Bronchial epithelial cell (primary cell): ENCODE measurements at places on chromosomes 11 and 22.

DNA sequence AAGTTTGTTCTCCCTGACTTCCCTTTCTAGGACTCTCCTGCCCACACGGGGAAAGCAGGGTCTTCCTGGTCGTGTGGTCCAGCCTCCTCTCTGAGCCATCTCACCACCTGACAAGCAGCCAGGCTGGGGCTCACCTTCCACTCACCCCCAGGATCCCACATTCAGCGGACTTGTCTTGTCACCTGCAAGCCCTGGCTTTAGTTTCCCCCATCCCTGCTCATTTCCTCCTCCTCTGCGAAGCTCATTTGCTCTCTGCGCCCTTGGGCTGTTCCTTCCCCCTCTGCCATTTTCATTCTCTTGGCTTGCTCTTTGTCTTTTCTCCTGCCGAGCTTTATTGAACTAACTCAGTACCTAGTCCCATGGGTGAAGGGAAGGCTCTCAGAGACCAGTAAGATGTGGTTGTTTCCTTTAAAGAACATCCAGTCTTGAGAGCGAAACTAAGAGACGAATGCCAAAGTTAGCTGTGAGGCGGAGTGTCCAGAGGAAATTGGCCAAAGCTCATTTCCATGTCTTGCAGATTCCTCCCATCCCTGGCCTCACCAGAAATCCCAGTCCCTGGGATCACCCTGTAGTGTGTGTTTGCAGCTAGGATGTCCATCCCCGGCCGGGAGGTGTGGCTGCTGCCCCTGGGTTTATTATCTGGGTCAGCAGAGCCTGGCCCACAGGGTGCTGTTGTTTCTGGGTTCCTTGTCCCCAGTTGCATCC lies 2.0 kb downstream of the ST14 start:
- DNase-seq: no peak

DNA sequence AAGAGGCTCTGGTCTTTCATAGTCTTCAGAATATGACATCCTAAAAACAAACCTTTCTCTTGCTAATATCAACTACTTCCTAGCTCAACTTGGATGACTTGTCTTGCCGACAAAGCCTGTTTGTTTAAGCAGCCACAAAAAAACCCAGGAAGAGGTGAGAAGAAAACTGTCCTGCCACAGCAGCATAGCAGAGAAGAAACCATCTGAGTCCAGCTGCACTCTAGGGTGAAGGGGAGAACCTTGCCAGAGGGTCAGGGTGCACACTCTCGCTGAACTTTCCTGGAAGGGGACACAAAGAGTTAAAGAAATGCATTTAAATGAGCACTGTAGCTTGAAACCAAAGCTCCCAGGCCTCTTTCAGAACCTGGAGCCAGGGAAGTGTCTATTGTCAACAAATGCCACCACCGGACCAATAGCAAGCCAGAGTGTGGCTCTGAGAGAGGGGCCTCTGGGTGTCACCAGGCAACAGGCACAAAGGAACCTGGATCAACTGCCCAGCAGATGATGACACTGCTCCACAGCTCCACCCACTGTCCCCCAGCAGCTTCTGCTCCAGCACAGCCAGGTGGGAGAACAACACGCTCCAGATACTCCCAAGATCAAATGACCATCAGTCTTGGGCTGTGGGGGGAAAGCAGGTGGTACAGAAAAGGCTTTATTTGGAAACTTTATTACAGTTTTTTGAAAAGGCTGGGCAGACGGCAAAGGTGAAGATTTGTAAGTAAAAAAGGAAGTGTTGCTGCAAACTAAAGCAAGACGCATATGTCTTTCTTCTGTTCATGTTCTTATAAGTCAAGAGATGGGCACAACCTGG lies 105.7 kb downstream of the RASSF10 start:
- DNase-seq: no peak

- peak; percentile 66 for DNase-seq
These were observed 63.4 kb downstream of the FLI1 start for GRCh38 chr11:128757235-128757711.

DNA sequence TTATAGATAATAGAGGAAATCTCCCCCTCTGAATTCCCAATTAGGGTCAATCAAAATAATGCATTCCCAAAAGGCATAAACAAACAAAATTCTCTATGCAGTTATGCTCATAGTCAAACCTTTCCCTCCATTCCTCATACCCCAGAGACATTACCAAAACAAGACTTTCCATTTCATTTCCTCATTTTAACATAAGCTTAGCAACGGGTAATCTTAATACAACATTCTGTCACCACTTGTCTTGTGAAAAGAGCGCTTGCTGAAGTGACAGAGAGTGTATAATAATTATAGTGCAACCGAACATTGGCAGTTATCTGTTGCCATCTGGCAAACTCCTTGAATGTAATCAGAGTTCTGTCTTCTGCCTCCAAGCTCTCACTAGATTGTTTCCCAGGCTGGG lies 1.2 kb upstream of the SLN start:
- no peak for DNase-seq

- peak; percentile 81 for DNase-seq
These were observed 63.9 kb upstream of the CSNK2A3 start for GRCh38 chr11:11416917-11417316.

DNA sequence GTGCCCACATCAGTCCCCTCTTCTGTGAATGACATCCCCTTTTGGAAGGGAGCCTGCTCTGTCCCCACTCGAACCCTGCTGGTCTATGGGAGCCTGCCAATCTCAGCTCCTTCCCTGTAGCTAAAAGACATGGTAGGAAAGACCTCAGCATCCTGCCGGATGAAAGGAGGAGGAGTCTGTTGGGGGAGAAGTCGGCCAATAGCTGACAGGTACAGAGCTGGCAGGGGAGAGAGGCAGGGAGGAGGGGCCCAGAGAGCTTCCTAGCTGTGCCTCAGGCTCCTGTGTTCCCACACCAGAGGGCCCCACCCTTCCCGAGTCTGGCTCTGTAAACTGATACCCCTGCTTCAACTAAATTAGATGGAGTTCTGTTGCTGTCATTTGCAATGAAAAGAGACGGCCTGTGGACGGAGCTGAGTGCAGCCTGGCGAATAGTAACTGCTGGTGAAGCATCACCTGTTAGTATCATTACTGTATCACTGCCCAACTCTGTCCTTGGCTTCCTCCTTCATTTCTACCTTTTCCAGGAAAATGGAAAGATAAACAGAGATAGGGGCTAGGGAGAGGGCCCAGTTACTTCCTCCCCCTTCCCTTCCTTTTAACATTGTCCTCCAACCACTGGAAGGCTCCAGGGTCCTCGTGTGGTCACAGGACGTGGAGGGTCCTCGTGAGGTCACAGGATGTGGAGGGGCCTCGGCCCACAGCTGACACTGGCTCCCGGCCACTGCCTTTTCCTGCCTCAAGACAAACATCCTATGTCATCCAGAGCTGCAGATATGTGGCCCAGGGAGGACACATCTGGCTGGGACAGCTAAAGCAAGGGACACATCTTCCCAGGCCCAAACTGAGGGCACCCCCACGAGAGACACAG lies 15.1 kb downstream of the FXYD6 start:
- DNase-seq: peak; percentile 22

DNA sequence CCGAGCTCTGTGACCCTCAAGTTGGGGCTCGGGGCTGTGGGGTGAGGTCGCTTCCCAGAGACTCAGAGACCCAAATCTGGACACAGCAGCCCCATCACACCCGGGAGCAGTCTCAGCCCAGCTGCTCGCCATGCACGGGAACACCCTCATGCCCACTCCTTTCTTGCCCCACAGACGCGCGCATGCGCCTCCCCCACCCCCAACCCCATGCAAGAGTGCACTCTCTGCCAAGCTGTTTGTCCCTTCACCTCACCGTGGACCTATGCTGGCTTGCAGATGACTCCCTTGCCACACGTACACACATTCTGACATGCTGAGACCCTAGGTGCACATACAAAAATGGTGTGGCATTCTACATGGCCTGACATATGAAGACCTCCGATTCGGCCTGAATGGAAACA lies 478 bp upstream of the CD248 start:
- DNase-seq: no peak

- DNase-seq: no peak
These were observed 60.2 kb upstream of the LYVE1 start for GRCh38 chr11:10628508-10629236.

DNA sequence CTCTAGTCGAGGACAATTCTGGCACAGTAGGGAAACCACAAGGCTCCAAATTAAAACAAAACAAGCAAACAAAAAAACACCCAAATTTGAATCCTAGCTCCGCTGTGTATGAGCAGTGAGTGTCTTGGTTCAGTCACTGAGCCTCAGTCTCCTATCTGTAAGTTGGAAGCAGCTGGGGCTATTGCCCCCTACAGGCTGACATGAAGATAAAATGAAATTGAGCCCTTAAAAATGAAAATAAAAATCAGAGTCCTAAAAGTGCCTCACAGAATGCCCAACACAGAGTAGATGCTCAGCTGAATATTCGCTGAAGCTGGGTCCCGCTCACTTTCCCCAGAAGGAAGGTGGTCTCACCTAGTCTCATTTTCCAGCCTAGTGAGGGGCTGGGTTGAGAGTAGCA lies 65.2 kb downstream of the PDE2A start:
- DNase-seq: peak; percentile 17

DNA sequence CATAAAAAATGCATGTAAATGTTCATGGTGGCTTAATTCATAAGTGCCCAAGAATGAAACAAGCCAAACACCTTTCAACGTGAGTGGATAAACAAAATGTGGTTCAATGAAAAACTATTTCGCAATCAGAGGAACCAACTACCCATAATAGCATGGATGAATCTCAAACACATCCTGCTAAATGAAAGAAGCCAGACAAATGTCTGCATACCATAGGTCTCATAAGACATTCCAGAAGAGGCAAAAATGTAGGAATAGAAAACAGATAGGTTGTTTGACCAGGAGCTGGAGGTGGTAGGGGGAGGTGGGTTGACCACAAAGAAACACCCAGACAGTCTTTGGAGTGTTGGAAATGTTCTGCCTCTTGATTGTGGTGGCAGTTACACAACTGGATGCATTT lies 13.2 kb upstream of the OSBPL5 start:
- peak; percentile 5 for DNase-seq

DNA sequence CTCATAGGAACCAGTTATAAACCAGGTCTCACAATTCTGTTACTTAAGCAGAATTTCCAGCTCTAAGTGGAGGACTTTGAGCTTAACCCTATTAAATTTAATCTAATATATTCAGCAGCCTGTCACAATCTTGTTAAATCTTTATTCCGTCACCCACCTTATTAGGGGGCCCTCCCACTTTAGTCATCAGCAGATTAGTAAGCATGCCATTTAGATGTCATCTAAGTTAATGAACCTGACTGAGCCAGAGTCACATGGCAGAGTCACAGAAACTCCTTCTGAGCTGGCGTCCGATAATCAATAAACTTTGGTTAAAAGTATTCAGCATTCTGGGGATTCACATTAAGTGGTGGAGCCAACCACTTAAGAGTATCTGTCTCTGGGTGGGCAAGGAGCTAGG lies 35.1 kb downstream of the TTC12 start:
- no peak for DNase-seq

- DNase-seq: no peak
These were observed 71.2 kb downstream of the ADM start for GRCh38 chr11:10376061-10376460.

GRCh38 chr22:30947816-30948454 lies 20.6 kb downstream of the MORC2 start:
- peak; percentile 70 for DNase-seq

GRCh38 chr11:124946735-124947141 lies 7.3 kb upstream of the CCDC15 start:
- peak; percentile 68 for DNase-seq

GRCh38 chr22:32144496-32145274 lies 14.4 kb downstream of the C22orf42 start:
- DNase-seq: peak; percentile 23

DNA sequence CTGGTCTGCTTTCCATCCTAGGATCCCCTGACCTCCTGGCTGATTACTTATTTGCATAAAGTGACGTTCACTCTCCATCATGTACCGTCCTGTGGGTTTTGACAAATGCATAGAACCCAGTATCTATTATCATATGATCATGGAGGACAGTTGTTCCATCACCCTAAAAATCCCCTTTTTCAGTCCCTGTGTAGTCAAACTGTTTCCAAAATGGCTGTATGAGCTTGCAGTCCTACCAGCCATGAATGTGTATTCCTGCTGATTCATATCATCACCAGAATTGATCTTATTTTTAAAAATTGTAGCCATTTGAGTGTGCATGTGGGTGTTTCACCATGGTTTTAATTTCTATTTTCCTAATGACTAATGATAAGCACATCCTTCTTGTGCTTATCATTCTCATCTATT lies 108.8 kb downstream of the MPPED1 start:
- peak; percentile 64 for DNase-seq

- no peak for DNase-seq
These were observed 27.9 kb upstream of the SMIM38 start for GRCh38 chr11:69127884-69128283.

DNA sequence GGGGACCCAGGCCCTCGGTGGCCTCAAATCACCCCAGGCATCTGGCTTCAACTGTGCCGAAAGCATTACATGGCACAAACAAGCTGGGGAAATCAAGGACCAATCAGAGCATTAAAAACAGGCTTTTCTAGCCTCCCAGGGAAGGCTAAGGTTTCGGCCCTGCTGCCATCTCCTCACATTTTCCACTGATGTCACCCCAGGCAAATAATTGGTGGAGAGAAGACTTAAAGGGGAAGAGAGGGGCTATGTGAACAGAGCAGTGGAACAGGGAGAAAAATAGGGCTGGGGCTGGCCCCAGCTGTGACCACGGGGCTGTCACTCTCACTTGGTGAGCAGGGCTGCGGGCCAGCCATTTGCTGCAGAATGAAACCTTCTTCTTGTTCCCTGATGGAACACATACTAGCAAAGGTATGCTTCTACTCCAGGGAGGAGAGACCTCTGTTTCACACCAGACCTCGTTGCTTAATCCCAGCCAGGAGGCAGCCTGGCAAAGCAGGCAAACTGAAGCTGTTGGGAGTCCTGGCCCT lies 581.3 kb downstream of the SOX6 start:
- DNase-seq: no peak

- DNase-seq: peak; percentile 33
These were observed 123.8 kb upstream of the NTM start for GRCh38 chr11:131246663-131247062.

- peak; percentile 40 for DNase-seq
These were observed 18.2 kb downstream of the PATZ1 start for GRCh38 chr22:31327806-31328543.

- no peak for DNase-seq
These were observed 101.9 kb upstream of the VPREB1 start for GRCh38 chr22:22142661-22143060.
